Activated T-cell treated with anti-CD3 and anti-CD28 coated beads, Interleukin-2, amount 50 U/mL, for 24 hours (primary cell): ENCODE measurements at places on chromosomes 13 and 19.

DNA sequence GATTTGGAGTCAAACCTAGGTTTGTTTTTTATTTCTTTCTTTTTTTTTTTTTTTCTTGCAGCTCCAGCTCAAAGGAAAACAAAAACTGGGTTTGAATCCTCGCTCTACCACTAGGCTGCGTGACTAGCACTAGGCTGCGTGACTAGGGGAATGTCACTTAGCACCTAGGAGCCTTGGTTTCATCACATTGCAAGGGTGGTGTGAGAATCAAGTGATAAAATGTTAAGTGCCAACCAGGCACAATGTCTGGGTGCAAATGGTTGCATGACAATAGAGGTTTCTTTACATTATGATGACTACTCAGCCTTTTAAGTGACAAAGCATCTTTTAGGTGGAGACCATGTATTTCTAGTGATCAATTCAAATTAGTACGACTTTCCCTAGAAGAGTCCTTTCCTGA lies 27.9 kb downstream of the RCBTB2 start:
- H3K27me3 ChIP-seq: no peaks in the 10 kb centered on the region
- no peaks in the 10 kb centered on the region for H3K36me3 ChIP-seq

DNA sequence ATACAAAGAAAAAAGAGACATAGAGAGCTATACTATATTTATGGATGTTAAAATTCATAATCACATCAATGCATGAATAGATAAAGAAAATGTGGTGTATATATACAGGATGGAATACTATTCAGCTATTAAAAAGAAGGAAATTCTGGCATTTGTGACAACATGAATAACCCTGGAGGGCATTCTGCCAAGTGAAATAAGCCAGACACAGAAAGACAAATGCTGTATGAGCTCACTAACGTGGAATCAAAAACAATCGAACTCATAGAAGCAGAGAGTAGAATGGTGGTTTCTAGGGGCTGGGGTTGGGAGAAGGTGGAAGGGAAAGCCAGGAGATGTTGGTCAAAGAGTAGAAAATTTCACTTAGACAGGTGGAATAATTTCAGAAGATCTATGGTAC lies 24.0 kb downstream of the UTP14C start:
- peaks cover 4% of the 10 kb centered on the region for H3K36me3 ChIP-seq
- H3K4me1 ChIP-seq: no peaks in the 10 kb centered on the region
- no peak for DNase-seq
- no peak overlapping the region for H3K4me3 ChIP-seq

GRCh38 chr19:17457616-17458015 lies 3.1 kb downstream of the NXNL1 start:
- peaks cover 47% of the 10 kb centered on the region for H3K27me3 ChIP-seq
- H3K4me3 ChIP-seq: no peak overlapping the region
- H3K27ac ChIP-seq: no peak overlapping the region
- no peak for DNase-seq

- no peaks in the 10 kb centered on the region for H3K4me1 ChIP-seq
- DNase-seq: no peak
- no peak overlapping the region for H3K4me3 ChIP-seq
- H3K36me3 ChIP-seq: no peaks in the 10 kb centered on the region
- H3K27me3 ChIP-seq: peaks cover 21% of the 10 kb centered on the region
These were observed 260.1 kb downstream of the COL4A1 start for GRCh38 chr13:110046811-110047210.

- no peak for DNase-seq
- no peak overlapping the region for H3K4me3 ChIP-seq
- H3K4me1 ChIP-seq: no peaks in the 10 kb centered on the region
- no peaks in the 10 kb centered on the region for H3K27me3 ChIP-seq
- no peak overlapping the region for H3K27ac ChIP-seq
These were observed 199.2 kb upstream of the MAB21L1 start for GRCh38 chr13:35675651-35676050.

DNA sequence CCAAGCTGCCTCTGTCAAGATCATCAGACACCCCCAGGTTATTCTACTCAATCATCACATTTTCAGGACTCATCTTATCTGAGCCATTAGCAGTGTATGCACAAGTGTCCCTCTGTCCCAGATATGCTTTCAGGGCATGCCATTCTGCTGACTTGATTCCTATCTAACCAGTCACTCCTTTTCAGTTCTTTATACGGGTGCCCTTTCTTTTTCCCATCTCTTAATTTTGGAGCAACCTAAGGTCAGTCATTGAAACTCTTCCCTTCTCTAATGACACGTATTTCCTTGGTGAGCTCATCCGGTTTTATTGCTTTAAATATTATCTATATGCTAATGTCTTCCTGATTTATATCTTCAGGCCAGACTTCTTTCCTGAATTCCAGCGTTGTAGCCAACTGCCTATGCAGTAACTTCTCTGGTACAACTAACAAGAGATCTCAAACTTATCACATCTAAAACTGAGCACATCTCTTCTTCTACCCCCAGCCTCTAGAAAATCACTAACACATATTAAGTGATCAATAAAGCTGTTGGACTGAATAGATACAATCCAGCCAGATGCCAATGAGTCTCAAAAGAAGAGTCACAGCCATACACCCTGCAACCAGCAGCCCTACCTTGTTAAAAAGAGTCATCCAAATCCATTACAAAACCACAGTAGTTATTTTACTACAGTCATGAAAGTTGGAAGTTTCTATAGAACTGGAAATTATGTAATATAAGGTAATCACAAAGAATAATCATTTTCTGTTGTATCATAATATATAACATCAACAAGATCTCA lies 58.8 kb downstream of the DCLK1 start:
- H3K36me3 ChIP-seq: no peaks in the 10 kb centered on the region
- no peak overlapping the region for H3K27ac ChIP-seq
- H3K4me1 ChIP-seq: no peaks in the 10 kb centered on the region
- H3K27me3 ChIP-seq: no peaks in the 10 kb centered on the region
- no peak overlapping the region for H3K4me3 ChIP-seq

DNA sequence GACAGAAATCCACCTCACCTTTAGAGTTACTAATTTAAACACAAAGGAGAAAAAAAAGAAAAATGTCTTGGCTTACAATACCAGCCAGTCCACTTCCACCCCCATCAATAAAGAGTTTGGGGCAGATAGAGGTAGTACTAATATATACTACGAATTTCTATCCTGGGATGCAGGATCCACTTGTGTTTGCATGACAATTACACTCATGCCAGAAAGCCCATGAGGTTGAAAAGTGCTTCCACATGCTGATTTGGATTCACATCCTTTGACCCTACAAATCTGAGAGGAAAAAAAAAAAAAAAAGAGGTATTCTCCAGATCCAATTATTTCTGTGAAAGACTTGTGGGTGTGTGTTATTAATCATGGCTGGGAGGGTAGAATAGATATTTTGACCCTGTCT lies 335.2 kb downstream of the SLITRK1 start:
- H3K36me3 ChIP-seq: no peaks in the 10 kb centered on the region
- H3K27ac ChIP-seq: no peak overlapping the region
- H3K27me3 ChIP-seq: no peaks in the 10 kb centered on the region
- H3K4me3 ChIP-seq: no peak overlapping the region
- no peaks in the 10 kb centered on the region for H3K4me1 ChIP-seq
- DNase-seq: no peak

- DNase-seq: peak; percentile 88
- peaks cover 26% of the 10 kb centered on the region for H3K4me1 ChIP-seq
- H3K27ac ChIP-seq: no peak overlapping the region
- H3K36me3 ChIP-seq: peaks cover 4% of the 10 kb centered on the region
These were observed 807 bp downstream of the MISP3 start for GRCh38 chr19:14073261-14073924.

- DNase-seq: no peak
- H3K27ac ChIP-seq: peak overlapping the region; percentile 94
- H3K27me3 ChIP-seq: no peaks in the 10 kb centered on the region
- H3K4me1 ChIP-seq: peaks cover 34% of the 10 kb centered on the region
These were observed 451 bp downstream of the NOSIP start for GRCh38 chr19:49579947-49580263.

- no peak for DNase-seq
- no peak overlapping the region for H3K4me3 ChIP-seq
These were observed 33.7 kb upstream of the TDRD3 start for GRCh38 chr13:60363288-60363687.

GRCh38 chr19:19595171-19595701 lies 23.3 kb downstream of the PBX4 start:
- H3K4me1 ChIP-seq: peaks cover 81% of the 10 kb centered on the region
- no peak for DNase-seq
- H3K27me3 ChIP-seq: no peaks in the 10 kb centered on the region

DNA sequence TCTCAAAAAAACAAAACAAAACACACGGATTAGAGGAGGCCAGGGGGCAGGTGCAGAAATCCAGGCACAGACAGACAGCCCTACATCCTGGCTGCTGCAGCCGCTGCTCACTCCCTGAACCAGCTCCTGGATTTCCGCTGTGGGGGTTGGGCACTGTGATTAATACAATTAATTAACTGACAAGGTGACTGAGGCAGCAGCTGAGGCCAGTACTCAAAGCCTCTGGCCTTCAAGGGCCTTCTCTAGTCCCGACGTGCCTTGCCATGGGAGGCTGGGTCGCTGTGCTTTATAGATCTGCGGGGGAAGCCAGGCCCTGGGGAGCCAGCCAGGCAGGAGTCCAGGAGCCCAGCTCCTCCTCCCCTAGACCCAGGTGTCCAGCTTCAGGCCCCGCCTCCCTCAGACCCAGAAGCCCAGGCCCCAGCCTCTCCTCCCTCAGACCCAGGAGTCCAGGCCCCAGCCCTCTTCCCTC lies 4.6 kb downstream of the NECTIN2 start:
- H3K27me3 ChIP-seq: peaks cover 27% of the 10 kb centered on the region
- H3K27ac ChIP-seq: no peak overlapping the region
- H3K4me1 ChIP-seq: peaks cover 13% of the 10 kb centered on the region
- no peaks in the 10 kb centered on the region for H3K36me3 ChIP-seq
- no peak overlapping the region for H3K4me3 ChIP-seq

- H3K27ac ChIP-seq: peak overlapping the region; percentile 92
- DNase-seq: peak; percentile 68
- H3K4me1 ChIP-seq: peaks cover 37% of the 10 kb centered on the region
These were observed 1.3 kb upstream of the BSG start for GRCh38 chr19:570937-571565.

GRCh38 chr13:80249516-80250212 lies 91.3 kb downstream of the SPRY2 start:
- H3K4me3 ChIP-seq: no peak overlapping the region
- H3K27me3 ChIP-seq: no peaks in the 10 kb centered on the region
- no peaks in the 10 kb centered on the region for H3K4me1 ChIP-seq
- DNase-seq: no peak

DNA sequence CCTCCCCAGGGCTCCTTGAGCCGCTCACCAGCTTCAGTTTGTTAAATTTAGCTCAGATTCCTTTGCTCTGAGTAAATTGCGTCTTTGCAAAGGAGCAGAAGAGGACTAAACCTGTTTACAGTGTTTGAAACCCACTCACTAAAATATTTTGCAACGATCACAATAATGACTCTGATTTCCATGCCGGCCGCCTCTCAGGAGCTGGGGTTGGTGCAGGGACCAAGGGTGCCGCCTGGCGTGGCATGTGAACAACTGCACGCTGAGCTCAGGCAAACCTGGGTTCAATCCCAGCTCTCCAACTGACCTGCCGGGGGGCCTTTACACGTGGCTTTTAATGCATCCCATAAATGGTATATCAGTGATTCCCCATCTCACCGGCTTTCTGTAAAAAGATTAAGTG lies 68.7 kb upstream of the CACNA1A start:
- no peak overlapping the region for H3K27ac ChIP-seq
- DNase-seq: no peak
- H3K4me3 ChIP-seq: no peak overlapping the region
- H3K36me3 ChIP-seq: no peaks in the 10 kb centered on the region

GRCh38 chr13:82688400-82688994 lies 1193.8 kb downstream of the SLITRK1 start:
- H3K36me3 ChIP-seq: no peaks in the 10 kb centered on the region
- H3K27me3 ChIP-seq: no peaks in the 10 kb centered on the region
- no peak for DNase-seq
- H3K27ac ChIP-seq: peak overlapping the region; percentile 35
- H3K4me3 ChIP-seq: peak overlapping the region; percentile 61
- peaks cover 36% of the 10 kb centered on the region for H3K4me1 ChIP-seq

DNA sequence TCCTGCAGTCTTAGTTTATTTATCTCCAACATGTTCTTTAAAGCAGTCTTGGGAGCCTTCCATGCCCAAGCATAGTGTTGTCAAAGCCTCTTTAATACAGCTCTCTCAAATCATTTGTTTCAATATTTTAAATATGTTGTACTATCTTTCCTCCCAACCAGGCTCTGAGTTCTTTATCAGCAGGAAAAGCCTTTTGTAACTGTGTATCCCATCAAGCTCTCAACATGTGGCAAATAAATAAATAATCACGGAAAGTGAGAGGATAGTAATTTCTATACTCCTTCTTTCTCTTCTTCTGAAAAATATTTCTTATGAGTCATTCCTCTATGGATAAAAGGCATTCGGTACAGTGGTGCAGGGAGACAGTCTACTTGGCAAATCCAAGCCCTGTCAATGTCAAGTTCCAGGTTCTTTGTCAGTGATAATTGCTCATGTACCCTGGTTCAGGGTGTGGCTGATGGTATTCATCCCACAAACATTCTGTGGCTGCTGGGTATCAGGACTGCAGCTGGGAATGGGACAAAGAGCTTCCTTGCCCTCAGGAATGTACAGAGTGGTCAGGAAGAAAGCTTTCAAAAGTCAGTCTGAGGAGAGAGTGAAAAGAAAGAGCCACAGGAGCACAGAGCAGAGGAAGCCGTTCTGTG lies 384.3 kb downstream of the EFNB2 start:
- H3K4me1 ChIP-seq: no peaks in the 10 kb centered on the region
- H3K27me3 ChIP-seq: no peaks in the 10 kb centered on the region
- H3K27ac ChIP-seq: no peak overlapping the region

GRCh38 chr13:25085125-25085742 lies 10.7 kb upstream of the PABPC3 start:
- no peaks in the 10 kb centered on the region for H3K36me3 ChIP-seq
- no peak overlapping the region for H3K27ac ChIP-seq
- no peak overlapping the region for H3K4me3 ChIP-seq
- no peak for DNase-seq
- peaks cover 20% of the 10 kb centered on the region for H3K27me3 ChIP-seq

GRCh38 chr13:88925954-88926353 lies 1254.8 kb downstream of the SLITRK5 start:
- DNase-seq: no peak
- no peak overlapping the region for H3K27ac ChIP-seq
- no peaks in the 10 kb centered on the region for H3K4me1 ChIP-seq
- no peaks in the 10 kb centered on the region for H3K36me3 ChIP-seq
- H3K27me3 ChIP-seq: no peaks in the 10 kb centered on the region

- H3K27ac ChIP-seq: peak overlapping the region; percentile 95
- peaks cover 5% of the 10 kb centered on the region for H3K36me3 ChIP-seq
- H3K4me3 ChIP-seq: peak overlapping the region; percentile 86
These were observed 452 bp upstream of the KLHL26 start for GRCh38 chr19:18636183-18636968.

DNA sequence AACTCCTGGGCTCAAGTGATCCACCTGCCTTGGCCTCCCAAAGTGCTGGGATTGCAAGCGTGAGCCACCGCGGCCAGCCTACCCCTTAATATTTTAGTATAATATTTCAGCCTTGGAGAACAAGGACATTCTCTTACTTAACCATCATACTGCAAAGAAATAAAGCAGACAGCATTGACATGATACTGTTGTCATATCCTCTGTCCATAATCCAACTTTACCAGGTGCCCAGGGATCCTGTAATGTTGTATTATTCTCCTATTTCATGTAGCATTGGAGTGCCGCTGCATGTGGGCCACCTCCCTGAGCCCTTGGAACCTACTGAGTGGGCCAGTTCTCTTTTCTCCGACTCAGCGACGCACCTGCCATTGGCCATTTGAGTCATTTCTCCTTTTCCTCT lies 21.4 kb upstream of the EHD2 start:
- no peaks in the 10 kb centered on the region for H3K27me3 ChIP-seq
- H3K4me3 ChIP-seq: no peak overlapping the region
- H3K27ac ChIP-seq: no peak overlapping the region
- peaks cover 35% of the 10 kb centered on the region for H3K36me3 ChIP-seq

GRCh38 chr13:73715114-73715910 lies 418.9 kb downstream of the KLF12 start:
- peaks cover 61% of the 10 kb centered on the region for H3K36me3 ChIP-seq
- H3K27ac ChIP-seq: peak overlapping the region; percentile 90
- DNase-seq: peak; percentile 43
- no peaks in the 10 kb centered on the region for H3K27me3 ChIP-seq
